ENCODE measurements at places on chromosomes 12 and 14. TPM values are rescaled to one million over a fixed set of nuclear protein-coding genes. Genes with fewer than 3 reads are reported as not detected.

Gene KITLG
- 62.5 TPM for total RNA-seq

Gene TSHR
- not detected for total RNA-seq

Gene LRTM2
- not detected for total RNA-seq

- no peaks in the 10 kb centered on the region for H3K27me3 ChIP-seq
- H3K4me1 ChIP-seq = no peaks in the 10 kb centered on the region
- no peaks in the 10 kb centered on the region for H3K36me3 ChIP-seq
These were observed 651.5 kb downstream of the FSCB start for GRCh38 chr14:43855556-43855955.

- no peak overlapping the region for H3K27ac ChIP-seq
- peaks cover 24% of the 10 kb centered on the region for H3K4me1 ChIP-seq
- no peaks in the 10 kb centered on the region for H3K36me3 ChIP-seq
- H3K27me3 ChIP-seq = no peaks in the 10 kb centered on the region
These were observed 14.4 kb downstream of the RASSF9 start for GRCh38 chr12:85821759-85822158.

- no peaks in the 10 kb centered on the region for H3K4me1 ChIP-seq
- DNase-seq = no peak
- H3K27ac ChIP-seq = no peak overlapping the region
- H3K36me3 ChIP-seq = no peaks in the 10 kb centered on the region
- H3K4me3 ChIP-seq = no peak overlapping the region
These were observed 971.7 kb downstream of the FLRT2 start for GRCh38 chr14:86501611-86502010.

GRCh38 chr14:84343656-84344055, 1186.3 kb upstream of the FLRT2 start:
- no peak overlapping the region for H3K4me3 ChIP-seq
- no peaks in the 10 kb centered on the region for H3K27me3 ChIP-seq
- H3K27ac ChIP-seq = no peak overlapping the region
- no peak for DNase-seq
- no peaks in the 10 kb centered on the region for H3K36me3 ChIP-seq
